ENCODE measurements at places on chromosomes 12 and 14.

- DNase-seq = no peak
Measured at GRCh38 chr12:10554756-10555481, 49.2 kb downstream of the EIF2S3B start.

DNA sequence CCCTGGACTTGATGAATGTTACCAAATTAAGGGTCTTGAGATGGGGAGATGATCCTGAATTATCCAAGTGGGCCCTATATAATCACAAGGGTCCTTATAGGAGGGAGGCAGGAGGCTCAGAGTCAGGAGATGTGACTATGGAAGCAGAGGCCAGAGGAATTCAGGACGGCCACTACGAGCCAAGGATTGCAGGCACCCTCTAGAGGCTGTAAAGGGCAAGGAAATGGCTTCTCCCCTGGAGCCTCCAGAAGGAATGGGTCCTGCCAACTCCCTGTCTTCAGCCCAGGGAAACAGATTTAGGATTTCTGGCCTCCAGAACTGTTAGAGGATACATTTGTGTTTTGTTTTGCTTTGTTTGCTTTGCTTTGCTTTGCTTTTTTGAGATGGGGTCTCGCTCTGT lies 8.8 kb downstream of the BDKRB1 start:
- no peak for DNase-seq

DNA sequence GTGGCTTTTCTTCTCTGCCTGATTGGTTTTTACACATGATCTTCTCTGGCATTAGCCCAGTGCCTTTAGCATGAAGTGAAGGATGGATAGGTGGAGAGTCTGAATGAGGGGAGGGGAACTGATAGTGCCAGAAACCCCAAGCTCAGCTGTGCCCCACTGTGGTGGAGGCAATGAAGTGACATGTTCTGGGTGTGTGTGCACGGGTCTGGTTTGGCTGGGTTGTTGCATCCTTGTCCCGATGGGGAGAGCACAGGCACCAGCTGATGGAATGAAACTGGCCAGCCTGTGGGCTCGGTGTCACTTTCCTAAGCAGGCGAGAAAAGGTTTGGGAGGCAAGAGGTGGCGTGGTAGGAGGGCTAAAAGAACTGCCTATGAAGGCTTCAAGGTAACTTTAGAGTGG lies 65.3 kb downstream of the CACNA1C start:
- no peak for DNase-seq

GRCh38 chr12:24546084-24546483 lies 402.8 kb downstream of the BCAT1 start:
- no peak for DNase-seq

DNA sequence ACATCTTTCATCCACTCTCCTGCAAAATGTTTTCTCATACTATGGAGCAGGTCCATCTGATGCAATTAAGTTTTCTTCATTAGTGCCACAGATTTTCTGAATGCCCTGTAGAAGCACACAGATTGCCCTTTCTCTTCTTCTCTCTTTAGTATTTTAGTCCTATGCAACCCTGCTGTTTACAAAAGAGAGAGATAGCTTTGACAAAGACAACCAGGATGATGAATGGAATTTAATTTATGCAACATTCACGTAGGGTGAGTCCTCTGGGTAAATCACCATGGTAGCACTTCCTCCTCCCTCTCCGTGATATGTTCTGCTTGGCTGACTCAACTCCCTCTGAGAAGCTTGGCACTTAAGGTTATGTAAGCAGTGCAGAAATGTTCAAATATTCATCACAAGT lies 400.9 kb upstream of the PDE3A start:
- DNase-seq = no peak

All from BE2C (cell line).